ENCODE measurements at places on chromosomes 16 and 17. TPM values are rescaled to one million over a fixed set of nuclear protein-coding genes. Genes with fewer than 3 reads are reported as not detected.

Gene LGALS9B
- total RNA-seq: not detected

- no peak for DNase-seq
Observed at GRCh38 chr16:4212211-4212933, 29.5 kb downstream of the SRL start.

Gene HCRT
- total RNA-seq: not detected

Gene CDRT15
- not detected for total RNA-seq

DNA sequence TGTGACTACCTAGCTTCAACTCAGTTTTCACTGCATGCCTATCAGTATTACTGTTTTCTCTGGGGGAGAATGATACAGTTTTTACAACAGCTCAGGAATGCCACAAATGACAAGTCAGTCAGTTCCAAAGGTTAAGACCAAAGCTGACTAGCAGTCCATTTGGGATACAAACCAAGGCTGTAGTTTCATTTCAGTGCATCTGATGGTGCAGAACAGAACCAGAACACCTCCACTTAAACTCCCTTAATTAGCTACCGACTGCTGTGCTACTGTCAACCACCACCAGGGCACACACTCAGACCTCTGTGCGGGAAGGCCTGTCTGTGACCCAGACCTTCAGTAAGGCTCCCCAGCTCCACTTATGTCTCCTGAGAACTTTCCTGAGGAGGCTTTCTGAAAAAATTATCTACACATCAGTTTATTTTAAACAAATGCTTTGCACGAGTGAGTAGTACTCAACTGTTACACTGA, 20.4 kb downstream of the NFE2L1 start:
- DNase-seq: no peak

GRCh38 chr17:65222214-65222738, 85.1 kb downstream of the RGS9 start:
- DNase-seq: no peak

DNA sequence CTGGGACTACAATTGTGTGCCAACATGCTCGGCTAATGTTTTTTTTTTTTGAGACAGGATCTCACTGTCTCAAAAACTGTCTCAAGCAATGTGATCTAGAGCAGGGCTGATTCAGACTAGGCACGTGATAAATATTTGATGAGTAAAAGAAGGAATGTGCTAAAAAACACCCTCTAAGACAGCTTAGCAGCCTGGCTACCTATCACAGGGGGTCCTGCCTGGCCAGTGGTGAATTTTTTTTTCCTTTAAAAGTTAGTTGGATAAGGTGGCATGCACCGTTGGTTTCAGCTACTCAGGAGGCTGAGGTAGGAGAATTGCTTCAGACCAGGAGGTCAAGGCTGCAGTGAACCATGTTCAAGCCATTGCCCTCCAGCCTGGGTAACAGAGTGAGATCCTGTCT, 14.8 kb upstream of the GPATCH8 start:
- DNase-seq: no peak

Gene CD300A
- 3.8 TPM for total RNA-seq

DNA sequence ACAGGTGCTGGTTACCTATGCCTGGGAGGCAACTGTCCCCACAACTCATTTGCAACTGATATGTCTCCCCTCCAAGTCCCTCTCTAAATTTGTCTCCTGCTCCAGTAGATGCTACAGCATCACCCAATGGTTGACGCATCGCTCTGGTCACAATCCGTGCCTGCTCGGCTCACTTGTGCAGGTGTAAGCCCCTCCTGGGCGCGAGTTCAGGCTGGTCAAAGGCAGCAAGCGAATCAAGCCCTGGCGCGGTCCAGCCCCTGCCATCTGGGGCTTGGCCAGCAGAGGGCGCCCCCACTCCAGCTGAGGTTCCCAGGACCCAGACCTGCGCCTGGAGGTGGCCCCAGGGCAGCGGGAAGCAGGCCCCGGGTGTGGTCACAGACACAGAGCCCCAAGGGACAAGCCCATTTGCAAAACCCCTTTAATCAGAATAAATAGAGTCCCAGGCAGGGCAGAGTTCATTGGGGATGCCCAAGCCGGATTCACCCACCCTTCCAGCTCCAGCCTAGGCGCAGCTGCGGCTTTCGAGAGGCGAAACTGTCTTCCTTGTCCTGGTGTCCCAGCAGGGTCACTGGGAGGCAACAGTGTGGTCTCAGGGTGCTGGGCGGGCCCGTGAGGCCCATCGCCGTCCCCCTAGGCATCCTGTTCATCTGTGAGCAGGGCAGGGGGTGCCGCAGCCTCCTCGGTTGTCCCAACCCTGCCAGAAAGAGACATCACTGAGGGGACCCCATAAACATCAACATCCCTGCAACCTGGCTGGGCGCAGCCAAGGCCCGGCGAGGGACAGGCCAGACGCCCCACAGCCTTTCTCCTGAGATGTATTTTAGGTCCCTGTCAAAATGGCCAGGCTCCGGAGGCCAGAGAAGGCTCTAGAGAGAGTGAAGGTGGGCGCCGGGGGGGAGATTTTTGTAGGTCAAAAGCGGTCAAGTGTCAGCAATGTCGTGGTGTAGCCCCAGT, 15.8 kb downstream of the TMC6 start:
- peak; percentile 69 for DNase-seq

Gene SRL
- not detected for total RNA-seq

Gene PPM1E
- not detected for total RNA-seq

DNA sequence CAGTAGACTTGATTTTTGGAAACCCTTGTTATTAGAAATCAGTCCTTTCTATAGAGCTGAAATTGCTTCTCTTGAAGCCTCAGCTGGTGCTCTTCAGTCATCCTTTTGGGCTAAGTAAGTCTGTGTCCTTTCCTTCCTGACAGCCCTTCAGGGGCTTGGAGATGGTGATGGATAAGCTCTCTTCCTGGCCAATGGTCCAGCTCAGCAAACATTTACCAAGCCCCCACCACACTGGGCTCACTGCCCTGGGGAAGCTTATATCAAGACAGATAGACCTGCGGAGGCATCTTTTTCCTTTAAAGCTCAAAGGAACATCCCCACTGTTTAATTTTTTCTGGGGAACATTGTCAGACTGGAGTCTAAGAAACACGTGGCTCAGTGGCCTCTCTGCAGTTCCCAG, 139.6 kb downstream of the HAPSTR1 start:
- DNase-seq: no peak

Gene MYH1
- not detected for total RNA-seq
